Renal pelvis (tissue), 12 donors: ENCODE measurements at places on chromosomes 4 and X.

DNA sequence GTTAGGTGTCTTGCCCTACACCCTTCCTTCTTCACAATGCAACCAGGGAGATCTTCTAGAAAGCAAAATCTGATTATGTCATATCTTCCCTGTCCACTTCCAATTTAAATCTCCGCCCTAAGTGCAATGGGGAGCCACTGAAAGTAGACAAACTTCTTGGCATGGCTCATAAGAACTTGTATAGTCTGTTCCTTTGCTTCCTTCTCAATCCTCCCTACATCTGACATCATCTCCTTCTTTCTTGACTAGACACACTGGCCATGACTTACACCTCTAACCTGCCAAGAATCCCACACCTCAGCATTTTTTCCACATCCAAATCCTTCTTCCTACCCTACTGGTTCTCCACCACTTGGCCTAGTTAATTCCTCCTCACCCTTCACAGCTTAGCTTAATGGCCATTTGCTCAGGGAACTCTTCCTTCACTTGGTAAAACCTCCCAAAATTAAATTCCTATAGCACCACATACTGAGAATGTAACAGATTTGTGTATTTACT, 55.1 kb downstream of the NCAPG start:
- no peak for DNase-seq

GRCh38 chr4:86947501-86948120, 12.8 kb downstream of the AFF1 start:
- no peak for DNase-seq

GRCh38 chrX:20066968-20067708, 49.6 kb downstream of the MAP7D2 start:
- peak; percentile 21 for DNase-seq

- no peak for DNase-seq
Measured at GRCh38 chr4:105092768-105093167, 53.9 kb upstream of the TET2 start.

DNA sequence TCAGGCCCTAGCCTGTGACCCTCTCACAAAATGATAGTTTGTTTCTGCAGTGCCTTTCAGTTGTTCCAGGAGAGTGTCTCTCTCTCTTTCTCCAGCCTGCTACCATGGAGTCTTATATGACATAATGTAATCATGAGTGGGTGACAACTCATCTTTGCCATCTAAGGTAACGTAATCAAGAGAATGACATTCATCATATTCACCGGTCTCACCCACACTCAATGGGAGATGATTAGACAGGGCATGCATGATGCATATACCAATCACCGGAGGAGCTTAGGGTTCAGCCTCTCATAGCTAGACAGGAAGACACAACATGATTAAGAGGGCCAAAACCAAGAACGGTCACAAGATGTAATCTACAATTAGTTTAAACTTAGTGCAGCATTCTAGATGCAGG, 97.1 kb upstream of the FAM9B start:
- DNase-seq = no peak

DNA sequence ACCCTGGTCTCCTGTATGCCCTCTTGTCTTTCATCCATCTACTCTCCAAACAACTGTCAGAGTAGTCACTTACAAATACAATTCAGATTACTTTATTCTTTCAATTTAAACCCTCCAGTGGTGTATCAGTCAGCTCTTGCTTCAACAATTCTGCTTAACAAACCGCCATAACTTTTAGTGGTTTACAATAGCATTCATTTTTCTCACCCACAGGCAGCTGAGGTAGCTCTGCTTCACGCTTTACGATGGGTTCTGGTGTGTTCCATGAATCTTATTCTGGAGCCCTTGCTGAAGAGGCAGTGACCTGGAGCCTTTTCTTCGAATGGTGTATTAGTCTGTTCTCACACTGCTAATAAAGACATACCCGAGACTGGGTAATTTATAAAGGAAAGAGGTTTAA, 86.2 kb upstream of the CAMK2D start:
- DNase-seq = no peak

GRCh38 chrX:117985241-117985640, 131.4 kb downstream of the KLHL13 start:
- DNase-seq = no peak

DNA sequence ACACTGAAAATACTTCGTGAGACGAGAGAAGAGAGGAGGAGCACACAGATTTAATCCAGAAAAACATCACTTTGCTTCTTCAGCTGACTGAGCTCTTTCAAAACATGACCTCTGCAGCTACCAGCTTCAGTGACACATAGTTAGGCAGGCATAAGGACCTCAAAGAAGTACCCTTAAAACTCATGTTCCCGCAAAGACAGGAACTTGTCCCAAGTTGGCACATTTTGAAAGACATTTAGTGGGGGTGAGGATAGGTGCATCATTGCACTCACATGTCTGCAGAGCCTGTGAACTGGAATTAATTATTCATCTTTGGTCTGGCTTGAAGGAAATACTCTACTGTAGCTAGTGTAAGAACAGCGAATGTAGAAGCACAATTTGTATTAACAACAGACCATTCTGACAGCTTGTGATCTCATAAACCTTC, 221.8 kb downstream of the MGST2 start:
- no peak for DNase-seq

DNA sequence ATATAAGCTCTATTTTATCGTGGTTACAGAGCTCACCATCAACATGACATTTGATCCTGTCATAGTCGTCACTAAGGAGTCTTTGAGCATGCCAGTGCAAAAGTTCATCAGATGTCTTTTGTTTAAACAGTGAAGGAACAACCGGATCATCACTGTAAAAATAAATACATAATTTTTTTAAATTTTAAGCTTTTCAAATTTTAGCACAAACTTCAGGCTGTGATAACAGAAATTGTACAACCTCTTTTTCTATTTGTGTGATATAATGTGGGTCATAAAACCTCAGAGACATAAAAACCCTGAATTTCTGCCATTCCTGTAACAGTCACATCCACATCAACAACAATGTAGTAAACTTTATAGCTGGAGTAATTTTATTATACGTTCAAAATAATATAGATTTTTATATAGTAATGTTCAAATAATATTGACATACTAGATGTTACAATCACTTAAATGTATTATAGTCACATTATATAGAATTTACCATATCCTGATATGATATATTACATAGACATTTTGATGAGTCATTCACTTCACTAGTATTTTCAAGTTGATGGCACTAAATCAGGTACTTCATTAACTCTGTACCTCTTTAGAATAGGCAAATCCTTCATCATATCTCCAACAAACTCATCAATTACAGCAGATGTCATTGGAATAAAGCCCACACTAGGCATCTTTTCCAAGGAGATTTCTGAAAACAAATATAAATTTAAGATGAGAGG, 47.7 kb downstream of the DDX60L start:
- DNase-seq = no peak

- peak; percentile 20 for DNase-seq
Measured at GRCh38 chr4:5137927-5138326, 86.6 kb downstream of the STK32B start.

- no peak for DNase-seq
Measured at GRCh38 chr4:53935780-53936179, 128.6 kb downstream of the CHIC2 start.

- DNase-seq = no peak
Measured at GRCh38 chrX:24169211-24169610, 19.7 kb downstream of the ZFX start.

GRCh38 chr4:107548211-107548905, 171.7 kb downstream of the PAPSS1 start:
- DNase-seq = peak; percentile 43

GRCh38 chrX:138945219-138945618, 233.7 kb upstream of the FGF13 start:
- DNase-seq = no peak

- DNase-seq = peak; percentile 5
Measured at GRCh38 chr4:107519053-107519452, 201.0 kb downstream of the PAPSS1 start.

- DNase-seq = no peak
Measured at GRCh38 chr4:7759216-7759615, 180.4 kb downstream of the AFAP1 start.
